ENCODE measurements at places on chromosomes 3 and 15. TPM values are rescaled to one million over a fixed set of nuclear protein-coding genes. Genes with fewer than 3 reads are reported as not detected.

GRCh38 chr3:138202945-138203701 lies 16.0 kb downstream of the ARMC8 start:
- DNase-seq: no peak

DNA sequence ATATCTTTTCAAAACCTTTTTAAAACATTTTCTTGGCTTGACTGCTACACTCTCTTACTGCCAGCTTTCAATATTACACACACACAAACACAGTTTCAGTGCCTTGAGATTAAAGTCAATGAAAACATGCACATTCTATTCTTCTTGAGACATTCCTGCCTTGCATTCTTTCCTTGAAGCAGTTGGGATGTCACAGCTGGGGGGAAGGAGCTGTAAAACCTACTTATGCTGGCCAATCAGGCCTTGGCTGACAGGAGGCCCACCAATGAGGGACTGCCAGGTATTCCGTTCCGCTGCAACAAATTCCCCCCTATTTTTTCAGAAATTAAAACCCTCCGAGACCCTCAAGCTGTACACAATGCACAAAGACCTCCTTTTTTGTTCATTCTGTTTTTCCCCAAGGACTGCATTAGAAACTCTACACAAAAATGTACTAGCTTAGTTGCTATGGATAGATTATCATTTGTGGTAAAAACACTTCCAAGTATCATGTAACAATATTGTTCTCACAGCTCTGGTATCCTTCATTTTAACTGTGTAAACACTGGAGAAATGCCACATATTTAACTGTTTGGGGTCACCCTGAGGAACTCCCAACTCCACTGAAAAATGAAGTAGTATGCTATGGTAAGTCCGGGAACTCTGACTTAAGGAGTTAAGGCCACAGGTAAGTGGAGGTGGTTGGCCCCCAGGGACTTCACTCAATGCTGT lies 18.5 kb downstream of the FSTL1 start:
- DNase-seq: no peak

DNA sequence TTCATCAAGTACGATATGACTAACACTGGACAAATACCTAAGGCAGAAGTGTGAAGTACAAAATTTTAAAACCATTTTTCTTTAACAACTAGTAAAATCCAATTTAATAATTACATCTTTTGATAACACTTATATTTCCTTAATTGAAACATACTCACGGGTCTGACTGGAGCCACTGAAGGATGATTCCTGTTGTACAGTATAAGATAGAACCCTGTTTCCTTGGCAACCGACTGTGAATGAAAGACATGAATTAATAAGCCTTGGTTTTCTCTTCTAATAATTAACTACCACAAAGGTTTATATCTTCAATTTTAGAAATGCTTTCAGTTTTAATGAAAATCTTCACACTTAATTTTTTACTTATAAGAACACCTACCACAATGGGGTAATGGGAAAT lies 19.4 kb downstream of the DHX36 start:
- DNase-seq: no peak

DNA sequence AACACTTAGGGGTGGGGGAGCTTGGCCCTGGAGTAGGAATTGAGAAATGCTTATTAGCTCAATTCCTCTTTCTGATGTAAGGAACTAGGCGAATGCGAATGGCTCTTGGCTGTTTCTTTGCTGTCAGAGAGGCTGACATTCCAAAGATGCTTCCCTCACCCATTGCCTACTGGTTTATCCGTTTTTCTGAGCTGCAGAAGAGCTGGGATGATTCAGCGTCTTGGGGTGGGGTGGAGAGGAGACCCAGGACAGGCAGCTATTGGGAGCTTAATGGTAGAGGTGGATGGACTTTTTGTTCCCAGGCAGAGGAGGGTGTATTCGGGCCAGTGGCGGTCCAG lies 9.8 kb downstream of the PLEKHO2 start:
- DNase-seq: no peak

- no peak for DNase-seq
Observed at GRCh38 chr15:95837341-95838004, 493.0 kb upstream of the NR2F2 start.

DNA sequence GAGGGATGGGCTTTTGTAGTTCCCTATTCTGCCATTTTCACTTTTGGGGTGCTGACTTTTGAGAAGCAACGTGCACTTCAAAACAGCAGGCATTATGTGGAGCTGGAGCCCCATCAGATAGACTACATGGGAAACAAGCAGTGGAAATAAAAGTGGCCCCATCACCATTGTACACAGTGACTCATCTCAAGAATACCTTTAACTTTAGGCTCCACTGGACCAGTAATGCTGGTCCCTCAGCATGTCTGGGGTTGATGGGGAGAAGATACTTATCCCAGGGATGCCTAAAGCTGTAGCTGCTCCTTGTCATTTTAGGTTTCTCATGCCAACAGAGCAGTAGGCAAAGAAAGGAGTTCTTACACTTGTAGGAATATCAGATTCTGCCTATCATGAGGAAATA lies 45.0 kb downstream of the LSM3 start:
- no peak for DNase-seq

DNA sequence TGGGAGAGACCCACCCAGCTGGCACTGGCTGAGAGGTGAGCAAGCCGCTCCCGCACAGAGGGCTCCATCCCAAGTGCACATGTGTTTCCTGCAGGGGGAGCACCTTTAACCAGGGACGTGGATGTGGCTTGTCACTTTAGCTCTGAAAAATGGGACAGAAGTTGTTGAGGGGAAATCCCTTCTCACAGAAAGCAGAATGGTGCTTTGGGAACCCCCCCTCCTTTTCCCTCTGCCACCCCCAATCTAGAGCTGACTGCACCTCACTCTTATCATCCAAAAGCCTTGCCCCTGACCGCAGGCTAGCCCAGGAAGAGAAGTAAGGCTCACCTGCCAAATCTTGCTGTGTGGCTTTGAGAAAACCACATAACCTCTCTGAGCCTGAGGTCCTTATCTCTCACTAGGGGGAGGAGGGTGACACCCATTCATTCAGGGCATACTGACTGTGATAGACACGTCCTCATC lies 77.9 kb downstream of the RPN1 start:
- DNase-seq: no peak

DNA sequence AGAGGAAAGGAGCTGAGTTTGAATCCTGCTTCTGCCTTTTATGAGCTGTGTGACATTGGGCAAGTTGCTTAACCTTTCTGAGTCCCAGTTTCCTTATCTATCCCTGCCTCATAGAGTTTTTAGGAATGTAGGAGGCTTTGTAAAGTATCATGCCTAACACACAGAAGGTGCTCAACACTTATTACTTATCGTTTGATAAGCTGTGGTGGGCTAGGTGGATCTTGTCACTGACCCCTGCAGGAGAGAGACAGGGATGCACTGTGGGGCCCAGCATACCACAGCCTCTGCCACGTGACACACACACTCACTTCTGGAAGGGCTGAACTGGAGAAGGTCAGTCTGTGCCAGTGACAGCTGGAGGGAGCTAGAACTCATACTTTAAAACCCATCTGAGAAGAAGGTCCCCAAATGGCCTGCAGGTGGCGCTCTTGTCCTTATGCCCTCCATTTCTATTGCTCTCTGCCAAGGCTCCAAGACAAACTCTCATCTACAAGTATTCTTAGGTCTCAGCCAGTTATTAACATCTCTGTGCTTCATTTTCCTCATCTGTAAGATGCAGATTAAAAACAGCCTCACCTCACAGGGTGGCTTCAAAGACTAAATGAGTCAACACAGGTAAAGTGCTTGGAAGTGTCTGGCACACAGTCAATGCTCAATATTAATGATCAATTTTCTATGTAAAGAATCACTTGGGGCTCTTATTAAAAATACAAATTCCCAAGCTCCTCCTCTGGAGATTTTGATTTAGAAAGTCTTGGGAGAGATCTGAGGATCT lies 57.5 kb upstream of the HACD2 start:
- DNase-seq: peak; percentile 61

DNA sequence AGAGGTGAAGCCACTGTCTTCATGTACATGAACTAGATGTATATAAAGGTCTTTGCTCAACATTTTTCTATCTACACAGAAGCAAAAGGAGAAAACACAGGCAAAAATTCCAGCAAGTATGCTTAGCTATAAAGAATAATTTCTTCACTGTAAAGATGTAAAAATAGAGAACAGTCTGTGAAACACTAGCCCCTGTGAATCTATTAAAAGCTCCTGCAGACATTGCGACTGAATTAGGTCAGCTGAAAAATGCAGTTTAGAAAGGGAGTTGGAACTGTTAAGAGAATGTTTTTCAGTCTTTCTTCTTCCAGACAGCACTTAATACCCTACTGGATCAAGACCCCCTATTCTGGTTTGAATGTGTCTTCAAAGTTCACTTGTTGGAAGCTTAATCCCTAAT lies 291.5 kb downstream of the KBTBD8 start:
- no peak for DNase-seq

DNA sequence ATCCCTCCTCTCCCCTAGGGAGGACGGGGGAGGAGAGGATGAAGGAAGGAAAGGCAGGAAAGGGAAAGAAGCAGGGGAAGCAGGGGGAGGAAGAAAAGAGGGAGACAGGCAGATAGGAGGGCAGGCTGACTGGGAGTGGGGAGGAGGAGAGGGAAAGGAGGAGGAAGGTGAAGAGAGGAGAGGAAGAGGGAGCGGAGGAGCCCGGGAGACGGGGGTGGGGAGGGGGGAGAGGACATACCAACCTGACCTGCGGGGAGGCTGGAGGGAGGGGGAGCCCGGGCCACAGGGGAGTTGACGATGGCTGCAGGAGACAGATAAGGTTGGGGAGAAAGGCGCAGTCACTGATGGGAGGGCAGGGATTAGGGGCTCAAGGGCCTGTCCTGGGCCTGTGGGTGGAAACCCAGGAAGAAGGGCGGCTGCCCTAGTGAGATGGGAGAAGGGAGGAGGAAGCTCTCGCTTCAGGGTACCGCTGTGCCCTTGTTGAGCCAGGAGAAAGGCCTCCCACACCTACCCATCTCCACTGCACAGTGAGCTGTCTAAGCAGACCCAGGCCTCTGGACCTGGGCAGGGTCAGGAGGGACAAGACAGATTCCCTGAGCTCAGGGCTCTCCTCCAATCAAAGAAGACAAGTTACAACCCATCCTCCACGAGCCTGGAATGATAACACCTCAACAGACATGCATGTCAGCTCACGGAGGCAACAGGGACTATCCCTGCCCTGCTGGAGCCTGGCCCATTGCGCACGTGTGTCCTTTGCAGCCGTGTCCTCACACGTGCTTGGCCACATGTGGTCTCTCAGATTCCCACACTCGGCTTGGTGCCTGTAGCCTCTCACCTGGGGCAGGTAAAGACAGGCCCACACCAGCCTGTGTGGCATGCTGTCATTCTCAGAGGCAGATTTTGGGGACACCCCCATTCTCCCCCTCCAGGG lies 27.9 kb downstream of the C3orf18 start:
- no peak for DNase-seq

- peak; percentile 66 for DNase-seq
Observed at GRCh38 chr3:149703466-149703865, 45.6 kb upstream of the WWTR1 start.

DNA sequence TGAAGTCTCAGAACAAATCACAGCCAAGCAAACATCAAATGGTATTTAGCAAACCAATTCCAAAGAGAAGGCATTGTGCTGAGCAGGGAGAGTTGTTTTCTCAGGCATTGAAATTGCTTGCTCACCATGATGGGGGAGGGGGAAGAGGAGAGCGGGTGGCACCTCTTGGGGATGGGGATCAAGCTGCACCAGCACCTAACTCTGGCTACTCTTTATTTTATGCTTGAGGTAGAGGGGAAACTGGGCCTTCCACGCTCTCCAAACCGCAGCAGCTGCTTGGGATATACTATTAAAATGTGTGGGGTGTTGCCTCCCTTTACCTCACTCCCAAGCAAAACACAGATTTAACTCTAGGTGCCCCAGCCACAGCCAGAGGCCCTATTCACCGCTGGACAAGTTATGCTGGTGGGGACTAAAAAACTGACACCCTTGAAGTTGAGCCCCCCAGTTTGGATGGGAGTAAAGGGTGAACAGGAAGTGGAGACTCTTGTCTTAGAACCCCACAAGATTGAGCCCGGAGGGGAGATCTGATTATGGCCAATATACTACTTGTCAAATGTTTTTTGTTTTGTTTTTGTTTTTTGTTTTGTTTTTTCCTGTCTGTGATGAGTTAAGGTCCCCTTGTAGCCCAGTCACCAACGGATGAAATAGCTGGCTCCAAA lies 5.0 kb upstream of the FOXB1 start:
- no peak for DNase-seq

DNA sequence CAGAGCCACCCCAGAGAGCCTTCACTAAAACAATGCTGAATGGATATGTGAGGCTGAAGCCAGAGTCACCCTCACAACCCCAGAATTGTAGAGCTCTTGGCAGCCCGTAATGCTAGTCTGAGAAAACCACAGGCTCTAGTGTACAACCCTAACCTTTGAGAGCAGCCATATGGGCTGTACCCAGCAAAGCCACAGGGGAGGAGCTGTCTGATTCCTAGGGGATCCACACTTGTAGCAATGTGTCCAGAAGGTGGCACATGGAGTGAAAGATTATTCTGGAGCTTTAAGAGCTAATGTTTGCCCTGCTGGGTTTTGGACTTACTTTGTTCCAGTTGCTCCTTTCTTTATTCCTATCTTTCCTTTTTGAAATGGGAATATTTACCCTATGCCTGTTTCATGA lies 626.8 kb downstream of the GRM7 start:
- DNase-seq: no peak

GRCh38 chr3:131692356-131692755 lies 189.6 kb upstream of the MRPL3 start:
- DNase-seq: no peak

GRCh38 chr3:32428092-32429068 lies 36.7 kb downstream of the CMTM7 start:
- DNase-seq: no peak

GRCh38 chr3:14231998-14232501 lies 53.4 kb downstream of the LSM3 start:
- no peak for DNase-seq

- DNase-seq: no peak
Observed at GRCh38 chr3:109023656-109024254, 70.1 kb upstream of the GUCA1C start.

DNA sequence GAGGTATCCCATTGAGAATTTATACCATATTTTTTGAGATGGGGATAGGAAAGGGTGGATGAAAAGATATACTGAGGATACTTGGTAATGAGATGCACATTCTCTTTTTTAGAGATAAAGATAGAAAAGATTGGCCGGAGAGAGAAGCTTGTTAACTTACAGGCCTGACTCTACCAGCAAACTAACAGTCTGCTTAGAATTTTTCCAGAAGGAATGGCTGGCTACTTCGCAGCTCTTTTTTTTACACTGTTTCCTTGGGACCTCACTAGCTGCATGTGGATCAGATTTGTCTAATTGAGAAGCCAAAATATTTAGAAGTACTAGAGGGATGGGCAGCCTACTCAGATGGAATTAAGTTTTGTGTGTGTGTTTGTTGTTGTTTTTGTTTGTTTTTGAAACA lies 586.6 kb downstream of the TAFA4 start:
- DNase-seq: no peak

FILIP1L gene
- total RNA-seq: 84.9 TPM

CISH gene
- 16.6 TPM for total RNA-seq

LRRIQ4 gene
- total RNA-seq: not detected

RASGRF1 gene
- not detected for total RNA-seq

ANXA2 gene
- 123 TPM for total RNA-seq

ELL3 gene
- 0.82 TPM for total RNA-seq
